Mesenteric fat pad (tissue), 1 donor: ENCODE measurements at places on chromosomes 4 and X.

DNA sequence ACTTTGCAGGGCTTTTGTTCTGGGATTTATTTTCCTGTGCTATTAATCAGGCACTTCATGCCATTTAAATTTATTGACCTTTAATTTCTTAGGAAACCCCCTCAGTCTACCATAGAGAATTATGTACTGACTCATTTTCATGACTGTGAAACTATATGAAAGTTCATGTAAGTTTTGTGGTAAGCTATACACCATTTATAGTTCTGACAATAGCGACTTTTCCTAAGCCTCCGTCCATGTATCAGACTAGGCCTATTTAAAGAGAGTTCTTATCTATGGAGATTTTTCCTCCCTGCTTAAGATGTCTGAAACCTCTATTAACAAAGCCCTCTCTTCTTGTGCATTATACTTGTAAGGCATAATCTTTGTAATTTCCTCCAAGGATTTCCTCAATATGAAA is 111.6 kb downstream of the AFF2 start:
- no peak for DNase-seq

DNA sequence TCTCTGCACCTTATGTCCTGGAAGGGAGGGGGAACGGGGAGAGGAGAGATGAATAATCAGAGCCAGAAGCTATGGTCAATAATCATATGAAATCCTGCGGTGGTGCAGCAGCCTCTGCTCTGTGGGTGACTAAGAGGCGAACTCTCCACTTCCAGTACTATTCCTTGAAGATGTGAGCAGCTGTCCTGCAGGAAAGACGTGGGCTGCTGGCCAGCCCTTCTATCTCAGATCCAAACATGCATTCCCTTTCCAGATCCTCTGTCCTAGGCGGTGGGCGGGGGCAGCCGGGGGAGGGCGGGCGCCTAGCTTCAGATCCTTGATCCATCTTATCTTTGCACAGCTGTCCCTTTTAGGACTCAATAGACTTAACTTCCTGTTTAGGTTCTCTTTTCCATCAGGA is 34.5 kb downstream of the SPINK2 start:
- no peak for DNase-seq

DNA sequence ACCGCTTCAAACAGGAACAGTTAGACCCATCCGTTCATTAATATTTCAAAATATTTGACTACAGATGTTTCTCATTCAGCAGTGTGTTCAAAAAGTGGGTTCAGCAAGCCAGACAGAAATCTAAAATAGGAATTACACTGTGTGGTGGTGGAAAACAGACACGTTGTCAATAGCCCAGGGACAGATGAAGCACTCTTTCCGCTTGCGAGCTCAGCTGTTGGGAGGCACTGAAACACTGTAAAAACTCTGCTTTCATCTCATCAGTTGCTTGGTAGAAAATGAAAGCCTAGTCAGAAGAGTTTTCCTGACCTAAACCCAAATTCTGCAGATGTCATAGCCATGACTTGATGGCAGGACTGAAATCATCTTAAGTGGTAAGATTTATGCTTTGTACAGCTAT is 38.5 kb downstream of the LRP2BP start:
- DNase-seq = no peak

- DNase-seq = no peak
Observed at GRCh38 chr4:17933126-17933525, 88.4 kb downstream of the LCORL start.

DNA sequence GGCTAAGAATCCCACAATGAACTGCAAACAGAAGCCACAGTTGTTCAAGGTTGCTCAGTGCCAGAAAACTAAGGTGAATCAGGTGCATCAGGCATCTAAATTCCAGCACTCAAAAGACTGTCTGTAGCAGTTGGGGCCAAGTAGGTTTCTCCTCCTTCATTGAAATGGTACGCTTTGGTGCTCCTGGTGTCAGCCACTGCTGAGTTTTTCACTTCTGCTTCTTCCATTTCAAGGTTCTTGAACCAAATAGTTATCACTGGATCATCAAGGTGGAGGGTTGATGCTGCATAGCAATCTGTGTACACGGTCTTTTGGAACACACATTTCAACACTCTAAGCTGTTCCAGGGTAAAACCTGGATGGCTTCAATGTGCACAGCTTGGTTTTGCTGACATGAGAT is 74.4 kb downstream of the TMA16 start:
- no peak for DNase-seq

- DNase-seq = no peak
Observed at GRCh38 chrX:130184857-130185256, 13.1 kb downstream of the RAB33A start.

DNA sequence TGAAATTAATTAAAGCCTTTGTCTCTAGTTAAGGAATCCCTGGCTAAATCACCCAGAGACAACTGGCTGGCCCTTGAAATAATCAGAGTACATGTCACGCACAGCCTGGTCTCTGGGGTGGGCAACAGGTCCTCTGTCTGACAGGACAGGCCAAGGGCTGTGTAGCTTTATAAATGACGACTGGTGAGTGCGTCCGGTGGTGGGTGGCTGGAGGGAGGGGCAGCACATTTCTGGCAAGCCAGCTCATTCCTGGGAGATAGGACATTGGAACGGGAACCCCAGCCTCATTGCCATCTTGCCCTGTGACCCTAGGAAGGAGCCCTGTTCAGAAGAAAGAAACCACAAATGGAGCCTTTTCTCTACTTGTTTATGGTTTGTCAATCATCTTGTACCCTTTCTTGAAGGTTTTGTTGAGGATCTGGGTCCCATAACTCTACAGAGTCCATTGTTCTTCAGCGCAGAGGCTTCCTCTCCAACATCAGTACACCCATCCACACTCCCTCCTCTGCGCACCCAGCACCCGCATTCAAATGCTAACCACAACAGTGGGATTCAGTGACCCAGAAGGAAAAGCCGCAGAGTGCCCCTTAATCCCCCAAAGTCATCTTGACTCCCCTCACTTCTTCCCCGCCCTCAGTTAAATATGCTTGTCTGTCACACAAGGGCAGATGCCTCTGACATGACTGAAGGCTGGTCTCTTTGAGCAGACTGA is 368.1 kb downstream of the UNC5C start:
- no peak for DNase-seq

DNA sequence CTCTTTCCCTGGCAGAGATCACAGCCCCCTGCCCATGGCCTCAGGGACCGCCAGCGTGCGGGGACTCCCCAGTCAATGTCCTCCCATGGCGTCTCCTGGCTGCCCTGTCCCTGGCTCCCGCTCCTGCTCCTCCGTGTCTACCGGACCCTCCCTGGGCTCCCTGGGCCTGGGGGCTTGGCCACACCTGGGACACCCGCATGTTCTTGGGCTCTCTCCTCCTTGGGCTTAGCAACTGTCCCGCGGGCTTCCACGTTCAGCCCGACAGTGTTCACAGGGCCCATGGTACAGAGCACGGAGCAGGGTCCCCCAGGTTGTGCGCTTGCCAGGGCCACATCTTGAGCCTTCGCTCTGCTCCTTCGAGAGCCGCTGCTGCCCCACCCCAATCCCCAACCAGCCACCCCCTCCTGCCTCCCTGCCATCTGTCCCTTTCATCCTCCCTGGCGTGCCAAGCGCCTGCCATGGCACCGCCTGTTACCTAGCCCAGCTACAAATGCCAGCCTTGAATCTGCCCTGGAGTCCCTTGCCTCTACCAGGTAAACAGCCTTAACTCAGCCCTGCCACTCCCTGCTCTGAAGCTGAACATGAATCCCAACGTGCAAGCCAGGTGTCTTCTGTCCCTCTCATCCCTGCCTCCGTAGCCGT is 3.9 kb downstream of the AVPR2 start:
- no peak for DNase-seq

DNA sequence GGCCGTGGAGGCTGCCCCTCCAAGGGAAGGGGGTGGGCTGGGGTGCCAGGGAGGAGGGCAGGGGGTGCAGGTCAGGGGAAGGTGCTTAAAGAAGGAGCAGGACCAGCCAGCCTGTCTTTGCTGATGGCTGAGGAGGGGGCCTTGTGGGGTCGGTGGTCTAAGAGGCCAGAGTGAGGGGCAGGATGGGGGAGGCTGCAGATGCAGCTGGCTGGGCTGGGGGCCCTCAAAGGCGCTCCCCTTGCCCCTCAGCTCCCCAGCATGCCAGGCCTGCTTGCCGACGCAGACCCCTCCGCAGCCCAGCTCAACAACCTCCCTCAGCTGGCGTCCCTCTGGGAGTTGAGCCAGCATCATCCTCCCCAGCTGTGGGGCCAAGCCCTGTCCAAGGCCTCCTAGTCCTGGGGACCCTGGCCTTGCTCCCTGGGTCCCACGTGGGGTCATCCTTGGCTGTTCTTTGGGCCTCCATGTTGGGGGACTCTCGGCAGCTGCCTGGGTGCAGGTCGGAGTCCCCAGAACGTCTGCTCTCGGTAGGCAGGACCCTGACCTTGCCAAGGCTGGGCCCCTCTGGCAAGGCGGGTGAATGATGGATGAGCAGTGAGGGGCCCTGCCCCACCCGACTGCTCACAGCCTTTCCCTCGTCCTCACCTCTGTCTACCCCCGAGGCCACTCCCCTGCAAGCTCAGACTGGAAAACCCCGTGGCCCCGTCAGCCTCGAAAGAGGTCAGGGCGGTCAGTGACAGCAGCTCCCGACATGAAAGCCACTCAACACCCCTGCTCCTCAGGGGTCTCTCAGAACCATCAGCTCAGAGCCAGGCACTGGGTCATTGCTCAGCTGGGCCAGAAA is 119.4 kb downstream of the FAM53A start:
- no peak for DNase-seq

DNA sequence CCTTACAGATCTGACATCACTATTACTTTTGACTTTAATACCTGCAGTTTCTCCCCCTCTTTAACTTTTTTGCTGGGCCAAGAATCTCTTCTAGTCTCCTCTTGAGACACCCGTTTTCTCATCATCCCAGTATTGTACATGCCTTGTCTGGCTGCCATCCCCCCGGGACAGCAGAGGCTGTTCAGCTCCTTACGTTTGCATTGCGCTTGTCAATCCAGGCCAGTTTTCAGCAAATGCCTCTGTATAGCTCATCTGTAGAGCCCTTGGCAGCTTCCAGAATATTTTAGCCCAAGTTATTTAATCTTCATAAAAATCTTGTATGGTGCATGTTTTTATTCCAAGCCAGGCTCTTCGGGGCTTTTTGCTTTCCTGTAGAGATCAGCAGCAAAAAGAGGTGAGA is 22.3 kb upstream of the HOPX start:
- DNase-seq = no peak

DNA sequence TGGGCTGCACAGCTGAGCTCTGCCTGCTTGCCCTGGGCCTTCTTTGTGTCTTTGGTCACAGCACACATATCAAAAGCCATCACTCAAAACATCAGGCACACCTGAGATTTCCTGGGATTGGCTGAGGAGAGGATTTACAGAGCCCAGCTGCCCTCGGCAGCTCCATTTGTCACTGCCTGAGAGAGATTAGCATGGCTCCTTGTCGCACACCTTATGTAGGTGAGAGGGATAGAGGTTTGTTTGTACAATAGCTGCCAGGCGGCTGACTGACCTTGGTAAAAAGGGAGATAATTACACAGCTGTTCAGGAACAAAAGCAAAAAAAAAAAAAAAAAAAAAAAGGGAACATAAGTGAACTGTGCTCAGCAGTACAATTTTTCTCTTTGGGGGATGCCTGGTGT is 63.2 kb downstream of the MGST2 start:
- no peak for DNase-seq

DNA sequence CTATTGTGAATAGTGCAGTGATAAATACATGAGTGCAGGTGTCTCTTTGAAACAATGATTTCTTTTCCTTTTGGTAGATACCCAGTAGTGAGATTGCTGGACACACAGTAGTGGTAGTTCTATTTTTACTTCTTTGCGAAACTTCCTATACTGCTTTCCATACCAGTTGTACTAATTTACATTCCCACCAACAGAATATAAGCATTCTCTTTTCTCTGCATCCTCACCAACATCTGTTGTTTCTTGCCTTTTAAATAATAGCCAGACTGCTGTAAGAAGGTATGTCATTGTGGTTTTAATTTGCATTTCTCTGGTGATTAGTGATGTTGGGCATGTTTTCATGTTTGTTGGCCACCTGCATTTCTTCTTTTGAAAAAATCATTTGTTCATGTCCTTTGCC is 105.9 kb downstream of the COL4A6 start:
- no peak for DNase-seq

DNA sequence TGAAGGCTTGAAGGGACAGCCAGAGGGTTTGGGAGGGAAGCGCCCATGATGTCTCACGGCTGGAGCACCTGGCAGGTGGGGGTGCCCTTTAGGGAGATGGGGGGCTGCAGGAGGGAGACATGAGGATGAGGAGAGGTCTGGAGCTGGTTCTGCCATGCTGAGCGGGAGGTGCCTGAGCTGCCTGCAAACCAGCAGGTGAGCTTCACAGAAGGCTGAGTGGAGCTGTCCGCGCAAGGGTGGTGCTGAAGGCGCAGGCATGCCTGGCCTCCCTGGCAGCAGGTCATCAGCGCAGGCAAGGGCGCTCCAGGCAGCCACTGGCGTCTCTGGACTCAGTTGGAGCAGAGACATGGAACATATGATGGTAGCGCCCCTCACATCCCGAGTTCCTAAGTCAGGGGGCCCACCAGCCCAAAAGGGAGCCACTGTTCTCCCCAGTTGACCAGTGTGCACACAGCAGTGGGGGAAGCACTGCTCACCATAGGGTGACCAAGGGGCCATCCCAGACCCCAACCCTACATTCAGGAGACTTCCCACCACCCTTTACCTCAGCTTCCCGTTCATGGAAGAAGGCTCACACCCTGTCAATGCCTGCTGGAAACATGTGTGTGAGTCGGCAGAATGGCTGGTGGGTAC is 25.8 kb downstream of the ADRA2C start:
- DNase-seq = no peak

DNA sequence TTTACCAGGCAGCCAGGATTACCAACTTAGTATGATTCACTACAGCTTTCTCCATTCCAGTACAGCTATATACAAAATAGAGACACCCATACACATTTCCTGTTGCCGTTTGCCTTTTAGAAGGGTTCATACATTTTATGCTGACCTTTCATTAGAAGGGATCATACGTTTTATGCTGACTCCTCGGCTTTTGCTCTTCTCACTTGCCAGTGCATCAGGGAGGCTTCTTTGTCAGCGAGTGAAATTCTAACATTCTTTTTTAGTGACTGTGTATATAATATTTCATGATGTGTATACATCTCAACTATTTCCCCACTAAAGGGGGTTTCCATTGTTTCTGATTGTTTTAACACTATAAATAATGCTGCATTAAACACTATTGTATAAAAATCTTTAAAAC is 552.6 kb downstream of the TRIML1 start:
- DNase-seq = no peak

DNA sequence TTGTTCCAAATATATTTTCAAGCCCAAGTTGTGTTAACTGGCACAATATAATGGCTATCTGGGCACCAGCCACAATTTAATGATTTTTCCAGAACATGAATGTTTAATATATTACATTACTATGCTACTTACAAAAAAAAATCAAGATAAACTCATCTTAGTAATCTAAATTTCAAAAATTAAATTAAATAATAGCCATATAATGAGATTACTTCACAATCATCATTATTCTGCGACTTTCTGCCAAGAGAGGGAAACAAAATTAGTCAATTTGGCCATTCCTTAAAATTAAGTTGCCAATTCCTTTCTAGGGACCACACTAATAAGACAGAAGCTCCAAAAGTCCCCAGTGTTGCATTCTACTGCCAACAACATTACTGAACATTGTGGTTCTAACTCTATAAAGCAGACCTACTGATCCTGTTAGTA is 7.5 kb downstream of the NEK1 start:
- DNase-seq = no peak
